ENCODE measurements at places on chromosomes 6 and 20. TPM values are rescaled to one million over a fixed set of nuclear protein-coding genes. Genes with fewer than 3 reads are reported as not detected.

The ZNF341 gene
- total RNA-seq: 9.1 TPM

The MYLK2 gene
- total RNA-seq: not detected

The ETV7 gene
- total RNA-seq: 0.46 TPM

The MYCT1 gene
- total RNA-seq: not detected

The OR2B6 gene
- not detected for total RNA-seq

The MAFB gene
- total RNA-seq: 1.8 TPM

The PSMB1 gene
- 94.3 TPM for total RNA-seq

The TCP11 gene
- total RNA-seq: not detected

The OR2H2 gene
- not detected for total RNA-seq

The C4B gene
- 3.8 TPM for total RNA-seq

The EBF4 gene
- 5.0 TPM for total RNA-seq

The ZBTB12 gene
- 8.9 TPM for total RNA-seq

The MOG gene
- not detected for total RNA-seq

The SCRT2 gene
- not detected for total RNA-seq

The HLA-DOA gene
- 209 TPM for total RNA-seq

The CLIC5 gene
- total RNA-seq: 0.80 TPM

The CDSN gene
- total RNA-seq: not detected

The TGM3 gene
- not detected for total RNA-seq

The THBS2 gene
- total RNA-seq: not detected
